ENCODE measurements at places on chromosomes 12 and 14.
A peak's percentile ranks its signal among the peaks of the same experiment; 100 is the strongest.

DNA sequence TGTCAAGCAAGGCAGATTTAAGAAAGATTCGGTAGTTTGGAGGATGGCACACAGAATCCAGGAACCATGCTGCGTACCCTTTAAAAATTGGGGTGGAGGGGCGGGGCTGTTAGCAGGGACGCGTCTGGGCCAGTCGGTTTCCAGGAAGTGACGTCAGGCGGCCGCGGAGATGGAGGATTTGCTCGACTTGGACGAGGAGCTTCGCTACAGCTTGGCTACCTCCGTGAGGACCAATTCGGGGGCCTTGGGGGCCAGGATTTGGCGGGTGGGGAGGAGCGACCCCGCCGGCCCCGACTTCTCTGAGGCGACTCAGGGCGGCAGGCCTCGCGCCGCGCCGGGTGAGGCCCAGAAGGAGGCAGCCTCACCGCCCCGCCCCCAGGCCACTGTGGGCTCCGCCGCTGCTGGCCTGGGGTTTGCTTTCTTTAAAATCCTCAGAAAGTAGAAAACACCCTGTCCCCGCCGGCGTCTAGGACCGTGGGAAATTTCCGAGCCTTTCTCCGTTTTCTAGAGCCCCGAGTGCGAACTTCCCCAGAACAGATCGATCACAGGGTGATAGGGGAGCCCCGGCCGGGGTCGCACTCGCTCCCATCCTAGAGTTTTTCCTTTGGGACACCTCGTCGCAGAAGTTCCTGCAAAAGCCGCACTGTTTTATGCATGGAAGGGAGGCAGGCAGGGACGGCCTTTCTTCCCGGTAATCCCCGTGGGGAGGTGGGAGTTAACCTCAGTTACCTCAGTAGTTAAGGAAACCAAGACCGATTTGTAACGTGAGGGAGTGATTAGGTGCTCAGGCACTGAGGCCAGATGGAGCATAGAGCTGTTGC is at the start of gene IFT43:
IFT43 (plus strand) TSS at position 146 of the 821 bp plus-strand sequence; CDS start at position 170, 24 bp downstream.
- DNase-seq, result peak; percentile 96

DNA sequence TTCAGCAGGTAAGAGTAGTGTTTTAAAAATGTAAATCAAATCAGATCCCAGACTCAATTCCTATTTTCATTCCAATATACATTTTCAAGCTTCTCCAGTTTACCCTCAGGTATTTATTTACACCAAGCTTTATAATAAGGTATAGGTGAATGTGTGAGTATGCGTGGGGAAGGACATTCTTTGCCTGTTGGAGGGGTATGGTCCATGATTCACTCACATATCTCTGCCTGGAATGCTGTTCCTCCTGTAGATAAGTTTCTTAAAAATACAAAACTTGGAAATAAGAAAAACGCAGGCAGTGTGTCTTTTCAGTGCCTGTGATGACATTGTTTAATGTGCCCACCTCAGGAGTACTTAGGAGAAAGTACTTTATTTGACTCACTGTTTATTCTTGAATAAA is 118.6 kb downstream of the CCDC91 start:
- DNase-seq, result no peak

GRCh38 chr14:57816568-57817284 is 49.2 kb downstream of the SLC35F4 start:
- DNase-seq, result no peak

GRCh38 chr12:129552996-129553750 is 350.7 kb downstream of the TMEM132D start:
- DNase-seq, result no peak

DNA sequence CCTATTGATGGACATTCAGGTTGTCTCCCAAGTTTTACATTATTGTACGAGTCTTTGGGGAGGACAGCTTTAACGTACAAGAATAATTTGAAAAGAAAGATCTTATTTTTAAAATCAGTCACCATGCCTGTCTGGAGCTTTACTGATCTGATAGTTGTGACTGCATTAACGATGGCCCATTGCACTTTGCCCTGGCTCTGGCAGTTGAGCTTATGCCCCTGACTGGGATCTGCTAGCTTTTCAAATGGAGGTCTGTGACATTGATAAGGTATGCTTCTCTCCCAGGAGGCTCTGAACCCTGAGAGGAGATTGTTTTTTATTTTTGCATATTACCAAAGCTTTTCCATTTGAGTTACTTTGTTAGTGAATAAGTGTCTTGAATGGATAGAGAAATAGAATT is 17.9 kb upstream of the RAB3IP start:
- no peak for DNase-seq

DNA sequence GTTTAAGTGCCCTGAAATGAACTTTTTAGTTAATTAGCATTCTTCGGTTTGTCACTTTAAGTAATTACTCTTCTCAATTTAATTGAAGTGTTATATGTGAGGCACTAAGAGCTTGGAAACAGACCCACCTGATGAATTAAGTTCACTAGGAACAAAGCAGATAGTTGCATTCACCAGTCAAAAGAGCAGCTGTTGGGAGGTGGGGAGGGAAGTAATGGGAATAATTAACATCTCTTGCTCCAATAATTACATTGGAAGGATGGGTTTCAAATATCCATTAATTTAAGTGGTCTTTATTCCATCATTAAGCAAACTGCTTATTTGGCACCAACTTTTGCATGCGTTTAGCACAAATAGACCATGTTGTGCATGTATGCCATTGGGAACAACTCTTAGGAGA is 667.2 kb downstream of the GALC start:
- DNase-seq, result no peak

DNA sequence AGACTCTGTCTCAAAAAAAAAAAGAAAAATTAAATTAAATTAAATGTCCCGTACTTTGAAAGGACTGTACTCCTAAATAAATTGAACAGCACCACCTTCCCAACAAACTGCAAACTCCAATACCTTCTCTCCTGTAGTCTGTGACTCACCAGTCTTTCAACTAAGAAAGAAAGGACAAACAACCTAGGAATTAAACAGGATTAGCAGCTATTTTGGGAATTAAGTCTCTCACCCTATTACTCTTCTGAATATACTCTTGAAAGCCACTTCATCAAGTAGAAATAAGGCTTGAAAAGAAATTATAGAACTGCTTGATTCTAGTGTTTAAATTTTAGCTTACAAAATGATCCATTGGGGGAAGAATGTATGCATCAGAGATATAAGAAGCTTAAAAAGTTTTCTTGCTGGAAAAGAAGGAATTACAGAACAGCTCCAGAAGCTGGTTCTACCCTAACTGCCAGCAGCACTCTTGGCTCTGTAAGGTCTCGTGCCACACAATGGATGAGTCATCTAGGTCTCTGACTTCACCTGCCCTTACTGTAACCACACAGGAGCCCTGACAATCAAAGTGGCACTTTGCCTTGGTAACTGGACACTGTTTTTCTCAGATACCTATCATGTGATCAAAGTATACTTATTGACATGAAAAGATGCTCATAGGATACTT is 57.0 kb upstream of the CERS5 start:
- DNase-seq, result no peak

DNA sequence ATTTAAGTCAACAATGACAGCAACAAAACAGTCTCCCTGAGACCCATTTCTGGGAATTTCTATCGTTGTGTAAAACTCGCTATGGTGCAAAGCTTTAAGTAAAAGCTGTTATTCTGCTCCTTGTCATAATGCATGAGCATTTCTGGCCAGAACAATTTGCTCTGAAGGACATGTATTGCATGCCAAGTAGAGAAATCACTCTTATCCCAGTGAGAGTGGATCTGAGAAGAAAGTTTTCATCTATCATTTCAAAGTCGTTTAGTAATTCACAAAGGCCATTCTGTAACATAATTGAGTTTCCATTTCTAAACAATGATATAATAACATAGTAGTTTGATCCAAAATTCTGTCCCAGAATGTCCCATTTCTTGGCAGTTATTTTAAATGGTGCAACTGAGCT is 86.6 kb downstream of the TBC1D30 start:
- DNase-seq, result no peak

DNA sequence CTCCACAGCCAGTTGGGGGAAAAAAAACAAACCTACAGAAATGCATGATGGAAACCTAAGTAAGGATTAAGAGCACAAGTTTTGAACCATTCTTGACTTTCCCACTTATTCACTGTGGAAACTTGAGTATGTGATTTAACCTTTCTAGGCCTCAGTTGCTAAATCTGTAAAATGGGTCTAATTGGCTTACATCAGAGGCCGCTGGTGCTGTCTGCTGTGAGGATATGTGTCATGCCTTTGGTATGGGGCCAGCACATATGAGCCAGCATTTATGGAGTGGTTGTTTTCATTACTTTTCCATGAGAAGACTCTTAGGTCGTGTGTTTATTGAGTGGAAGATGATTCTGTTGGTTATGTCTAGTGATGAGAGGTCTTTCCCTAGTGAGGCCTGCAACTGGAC is 102.4 kb downstream of the ESR2 start:
- DNase-seq, result no peak

DNA sequence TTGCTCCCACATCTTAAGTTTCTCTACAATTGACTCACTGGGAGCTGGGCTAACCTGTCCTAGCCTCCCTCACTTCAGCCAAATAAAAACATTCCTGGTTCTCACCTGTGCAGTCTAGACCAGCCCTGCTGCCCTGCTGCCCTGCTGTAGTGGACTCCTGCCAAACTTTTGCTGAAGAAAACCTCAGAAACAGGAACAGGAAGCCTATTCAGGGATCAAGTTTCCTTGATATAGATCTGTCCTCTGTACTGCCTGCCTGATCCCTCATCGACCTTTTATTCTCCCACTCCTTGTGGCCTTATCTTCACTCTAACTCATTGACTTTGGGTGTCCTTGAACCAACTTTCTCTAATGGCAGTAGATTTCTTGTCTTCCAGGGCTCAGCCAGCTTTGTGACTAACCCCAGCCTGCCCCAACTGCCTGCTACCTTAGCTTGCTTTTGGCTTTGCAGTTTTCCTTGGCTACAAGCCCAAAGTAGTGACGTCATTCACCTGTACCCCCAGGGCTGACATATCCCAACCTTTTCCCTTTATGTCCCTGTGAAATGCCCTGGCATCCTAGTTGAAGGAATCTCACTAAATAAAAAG is 234.8 kb downstream of the DUSP6 start:
- no peak for DNase-seq

GRCh38 chr14:87894920-87895319 is 98.1 kb downstream of the GALC start:
- no peak for DNase-seq

DNA sequence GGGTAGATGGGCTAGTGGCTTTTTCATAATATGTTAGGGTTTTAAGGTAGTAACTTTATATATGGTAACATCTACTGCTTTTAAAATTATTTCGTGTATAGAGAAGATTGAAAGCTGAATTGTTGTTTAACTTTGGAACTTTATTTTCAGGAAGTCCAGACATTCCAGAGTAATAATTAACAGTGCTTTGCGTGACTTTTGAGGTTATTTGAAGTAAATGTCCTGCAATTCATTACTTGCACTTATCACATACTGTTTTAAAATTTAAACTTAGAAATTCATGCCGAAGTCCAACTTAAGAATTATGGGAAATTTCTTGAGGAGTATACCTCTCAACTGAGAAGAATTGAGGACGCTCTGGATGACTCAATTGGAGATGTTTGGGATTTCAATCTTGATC is 3.3 kb downstream of the WASHC4 start:
- no peak for DNase-seq

DNA sequence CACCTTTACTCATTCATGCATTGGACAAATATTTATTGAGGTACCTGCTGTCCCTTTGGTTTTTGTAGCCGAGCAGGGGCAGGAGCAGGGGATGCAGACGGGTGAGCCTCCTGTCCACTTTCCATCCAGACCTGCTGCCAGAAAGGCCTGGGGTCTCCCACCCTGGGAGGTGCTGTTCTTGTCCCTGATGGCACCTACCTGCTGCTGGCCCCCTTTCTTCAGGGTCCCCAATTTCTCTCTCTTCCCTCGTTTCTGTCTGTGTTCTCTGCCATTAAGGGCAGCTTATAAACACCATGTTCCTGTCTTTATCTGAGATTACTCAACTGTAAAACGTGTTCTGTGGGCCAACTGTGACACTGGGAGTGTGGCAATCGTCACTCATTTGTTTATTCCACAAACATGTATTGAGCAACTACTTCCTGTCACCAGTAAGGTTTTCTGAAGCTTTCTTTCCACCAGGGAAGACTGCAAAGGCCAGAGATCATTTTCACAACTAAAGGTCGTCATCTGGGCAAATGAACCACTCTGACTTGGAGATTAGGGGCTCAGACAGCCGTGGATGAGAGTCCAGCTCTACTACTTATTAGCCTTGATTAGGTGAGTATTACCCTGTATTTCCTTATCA is at the start of gene HAL:
HAL (minus strand) TSS at position 311 of the 625 bp plus-strand sequence. CDS start 434 bp downstream, outside the sequence.
- DNase-seq, result no peak

DNA sequence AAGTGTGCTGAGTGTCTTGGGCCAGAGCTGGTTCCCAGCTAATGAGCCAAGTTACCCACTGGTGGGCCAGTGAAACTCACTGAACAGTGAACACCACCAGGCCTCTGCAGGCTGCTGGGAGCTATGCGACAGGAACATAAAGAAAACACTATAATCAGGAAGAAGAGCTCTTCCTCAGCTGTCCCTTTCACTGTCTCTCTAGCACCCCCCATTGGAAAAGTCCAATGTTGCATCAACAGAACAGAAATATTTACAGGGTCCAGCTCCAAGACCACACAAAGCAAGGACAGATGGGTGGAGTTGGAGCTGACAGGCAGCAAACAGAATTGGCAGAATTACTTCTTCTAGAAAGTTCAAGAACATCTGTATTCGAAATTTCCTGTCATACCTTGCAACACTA is 903.6 kb upstream of the TMEM132C start:
- DNase-seq, result no peak

DNA sequence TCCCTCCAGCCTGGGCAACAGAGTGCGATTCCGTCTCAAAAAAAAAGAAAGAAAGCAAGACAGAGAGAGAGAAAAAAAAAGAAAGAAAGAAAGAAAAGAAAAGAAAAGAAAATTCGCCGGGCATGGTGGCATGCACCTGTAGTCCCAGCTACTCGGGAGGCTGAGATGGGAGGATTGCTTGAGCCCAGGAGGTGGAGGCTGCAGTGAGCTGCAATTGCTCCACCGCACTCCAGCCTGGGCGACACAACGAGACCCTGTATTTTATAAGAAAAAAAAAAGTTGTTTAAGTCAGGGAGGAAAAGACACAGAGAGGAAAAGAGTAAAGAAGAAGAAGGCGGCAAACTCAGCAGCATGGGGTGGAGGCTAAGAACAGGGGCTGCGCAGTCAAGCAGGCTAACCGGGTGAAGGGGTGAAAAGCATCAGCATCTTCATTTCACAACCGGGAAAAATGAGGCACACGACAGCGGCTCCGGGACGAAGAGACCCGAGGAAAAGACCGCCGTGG is 557 bp upstream of the FICD start:
- no peak for DNase-seq

GRCh38 chr12:3191450-3191849 is 114.3 kb downstream of the TSPAN9 start:
- no peak for DNase-seq

DNA sequence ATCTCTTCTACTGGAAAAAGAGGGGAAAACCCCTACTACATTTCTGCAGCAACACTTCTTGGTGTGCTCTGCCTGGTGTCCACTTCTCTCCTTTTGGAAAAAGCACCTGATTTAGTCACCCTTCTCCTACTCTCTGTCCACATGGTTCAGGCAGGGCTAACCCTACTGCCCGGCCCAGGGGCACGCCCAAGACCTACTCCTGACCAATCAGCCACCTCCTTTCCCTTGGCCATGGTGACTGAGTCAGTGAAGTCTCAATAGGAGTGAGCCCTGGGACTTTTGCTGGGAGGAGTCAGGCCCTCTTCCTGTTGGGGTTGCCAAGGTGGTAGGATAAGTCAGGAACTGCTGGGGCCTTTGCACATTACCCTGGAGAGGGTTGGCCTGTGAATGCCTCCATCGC is 52.5 kb upstream of the MYL2 start:
- no peak for DNase-seq
